ENCODE measurements at places on chromosomes 6 and 20.

DNA sequence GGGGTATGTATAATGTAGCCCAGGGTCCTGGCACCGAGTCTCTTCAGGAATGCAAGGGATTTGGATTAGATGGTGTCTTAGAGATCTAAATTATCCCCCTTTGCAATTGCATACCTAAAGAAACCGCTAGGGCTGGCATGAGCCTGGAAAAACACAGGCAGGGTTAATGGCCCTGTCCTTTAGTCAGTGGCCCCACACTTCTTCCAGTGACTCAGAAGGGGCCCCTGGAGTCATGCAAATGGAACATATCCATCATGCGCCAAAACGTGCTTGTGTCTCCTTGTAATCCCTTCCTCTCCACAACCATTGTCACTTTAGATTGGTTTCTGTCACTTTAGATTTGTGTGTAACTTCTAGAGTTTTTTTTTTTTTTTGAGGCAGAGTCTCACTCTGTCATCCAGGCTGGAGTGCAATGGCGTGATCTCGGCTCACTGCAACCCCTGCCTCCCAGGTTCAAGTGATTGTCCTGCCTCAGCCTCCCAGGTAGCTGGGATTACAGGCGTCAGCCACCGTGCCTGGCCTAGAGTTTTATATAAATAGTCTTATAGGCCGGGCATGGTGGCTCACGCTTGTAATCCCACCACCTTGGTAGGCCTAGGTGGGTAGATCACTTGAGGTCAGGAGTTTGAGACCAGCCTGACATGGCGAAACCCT, 8.7 kb upstream of the MYBL2 start:
- DNase-seq, result no peak

DNA sequence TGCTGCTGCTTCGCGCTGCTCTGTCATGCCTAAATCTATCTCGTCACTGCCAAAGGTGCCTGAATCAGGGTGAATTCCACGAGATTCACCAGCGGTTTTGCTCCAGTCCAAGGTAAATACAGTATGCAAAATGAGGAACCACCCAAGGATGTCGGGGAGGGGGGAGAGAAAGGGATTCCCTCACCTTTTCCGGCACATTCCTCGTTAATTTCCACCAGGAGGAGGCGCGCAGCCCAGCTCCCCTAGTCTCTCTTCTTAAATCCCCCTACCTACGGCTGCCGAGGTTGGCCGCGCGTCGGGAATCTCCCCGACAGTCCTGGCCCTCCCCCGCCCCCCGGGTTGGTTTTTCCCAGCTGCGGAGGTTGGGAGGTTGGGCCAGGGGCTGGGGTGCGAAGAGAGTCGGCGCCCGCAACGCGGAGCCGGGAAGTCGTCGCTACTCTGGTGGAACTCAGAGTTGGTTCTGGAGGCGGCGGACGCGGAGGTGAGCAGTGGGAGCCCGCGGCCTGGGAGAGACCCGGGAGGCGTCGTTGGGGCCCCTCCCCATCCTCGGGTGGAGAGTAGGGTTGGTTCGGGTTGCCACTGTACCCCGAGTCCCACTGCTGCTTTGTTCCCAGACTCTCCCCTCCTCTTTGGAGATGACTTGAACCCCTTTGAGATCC, at the start of gene TPBG:
TSS of gene TPBG (plus strand) at position 390 of the 659 bp plus-strand sequence. CDS start 1,145 bp downstream, outside the sequence.
- peak; percentile 85 for DNase-seq

DNA sequence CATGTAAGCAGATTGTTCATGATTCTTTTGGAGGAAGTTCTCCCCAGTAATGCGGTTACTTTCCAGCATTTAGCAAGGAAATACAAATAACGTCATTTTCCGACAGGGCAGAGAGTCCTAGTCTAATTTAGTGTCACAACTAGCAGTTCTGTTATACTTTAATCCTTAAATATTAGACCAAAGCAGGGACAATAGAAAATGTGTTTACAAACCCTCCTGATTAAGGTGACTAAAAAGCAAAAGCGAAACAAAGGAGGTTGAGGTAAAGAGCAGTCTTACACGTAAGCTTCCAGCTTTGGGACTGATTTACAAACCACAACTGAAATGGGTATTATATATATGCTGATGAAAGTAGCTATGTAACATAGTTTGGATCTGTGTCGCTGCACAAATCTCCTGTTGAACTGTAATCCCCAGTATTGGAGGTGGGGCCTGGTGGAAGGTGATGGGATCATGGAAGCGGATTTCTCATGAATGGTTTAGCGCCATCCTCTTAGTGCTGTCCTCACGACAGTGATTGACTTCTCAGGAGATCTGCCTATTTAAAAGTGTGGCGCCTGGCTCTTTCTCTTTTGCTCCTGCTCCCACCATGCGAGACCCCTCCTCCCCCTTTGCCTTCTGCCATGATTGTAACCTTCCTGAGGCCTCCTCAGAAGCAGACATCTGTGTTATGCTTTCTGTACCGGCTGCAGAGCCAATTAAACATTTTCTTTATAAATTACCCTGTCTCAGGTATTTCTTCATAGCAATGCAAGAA, 81.9 kb downstream of the PLCB1 start:
- peak; percentile 25 for DNase-seq

DNA sequence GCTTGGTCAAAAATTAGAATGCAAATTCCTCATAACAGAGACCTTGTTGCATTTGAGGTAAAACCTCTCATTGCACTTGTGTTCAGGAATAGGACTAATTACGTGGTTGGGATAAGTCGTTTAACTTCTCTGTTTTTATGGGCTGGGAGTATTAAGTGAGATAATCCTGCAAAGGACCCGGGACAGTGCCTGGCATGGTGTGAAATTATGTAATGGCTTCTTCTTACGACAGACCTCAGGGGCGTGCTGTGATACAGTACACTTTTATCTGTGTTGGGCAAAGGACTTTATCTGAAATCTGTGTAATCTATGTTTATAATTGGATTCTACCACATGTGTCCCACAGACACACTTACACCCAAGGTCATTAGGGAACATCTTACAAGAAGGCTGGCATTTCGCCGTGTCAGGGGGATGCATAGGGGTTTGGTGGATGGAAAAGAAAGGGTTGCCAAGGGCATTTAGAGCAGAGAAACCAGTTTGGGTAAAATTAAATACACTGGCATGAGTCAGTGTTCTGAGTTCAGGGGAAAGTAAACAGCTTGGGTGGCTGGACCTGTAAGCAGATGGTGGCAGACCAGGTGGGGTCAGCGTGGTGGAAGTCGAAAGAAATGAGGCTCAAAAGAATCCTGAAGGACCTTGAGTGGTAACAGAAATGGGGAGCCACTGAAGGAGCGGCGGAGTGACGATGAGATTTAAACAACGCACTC, 17.2 kb upstream of the RTF2 start:
- DNase-seq, result no peak

DNA sequence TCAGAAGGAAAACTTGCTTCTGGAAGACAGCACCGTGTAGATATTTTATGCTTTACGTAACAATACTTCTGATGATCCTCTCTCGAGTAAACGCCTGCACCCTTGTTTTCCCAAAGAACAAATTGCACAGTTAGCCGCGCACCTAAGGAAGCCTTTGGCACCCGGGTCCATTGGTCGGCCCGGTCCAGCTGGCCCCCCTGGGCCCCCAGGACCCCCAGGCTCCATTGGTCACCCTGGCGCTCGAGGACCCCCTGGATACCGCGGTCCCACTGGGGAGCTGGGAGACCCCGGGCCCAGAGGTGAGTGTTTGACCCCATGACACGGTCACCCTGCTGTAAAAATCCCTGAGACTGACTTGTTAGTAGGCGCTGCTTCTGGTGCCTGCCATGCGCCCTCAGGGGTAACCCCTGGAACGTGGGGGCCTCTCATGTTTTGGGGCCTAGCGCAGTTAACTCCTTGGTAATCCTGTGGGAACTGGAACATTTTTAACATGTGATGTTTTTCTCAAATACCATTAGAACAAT, 20.2 kb downstream of the COL9A3 start:
- DNase-seq, result no peak

DNA sequence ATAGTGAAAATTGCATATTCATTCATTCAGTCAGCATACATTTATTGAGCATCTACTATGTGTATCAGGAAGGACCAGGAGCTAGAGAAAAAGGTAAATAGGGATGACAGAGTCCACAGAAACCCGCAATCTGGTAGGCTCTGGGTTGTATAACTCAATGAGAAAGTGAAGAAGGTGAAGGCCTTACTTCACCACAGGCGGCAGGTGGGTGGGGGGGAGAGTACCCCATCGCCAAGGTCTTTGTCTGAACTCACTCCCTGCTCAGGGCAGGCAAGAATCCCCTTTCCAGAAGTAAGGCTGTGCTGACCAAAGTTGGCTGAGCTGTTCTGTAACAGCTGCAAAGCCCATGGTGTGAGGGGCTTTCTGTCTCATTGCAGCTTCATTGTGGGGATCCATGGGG, 81.3 kb downstream of the CDH26 start:
- DNase-seq, result no peak

GRCh38 chr6:151060766-151061531, 178.8 kb upstream of the AKAP12 start:
- no peak for DNase-seq

GRCh38 chr6:28207510-28208110, 17.5 kb upstream of the ZSCAN9 start:
- DNase-seq, result peak; percentile 42

- DNase-seq, result peak; percentile 27
These were observed 484.0 kb downstream of the UTRN start for GRCh38 chr6:144769142-144769541.

DNA sequence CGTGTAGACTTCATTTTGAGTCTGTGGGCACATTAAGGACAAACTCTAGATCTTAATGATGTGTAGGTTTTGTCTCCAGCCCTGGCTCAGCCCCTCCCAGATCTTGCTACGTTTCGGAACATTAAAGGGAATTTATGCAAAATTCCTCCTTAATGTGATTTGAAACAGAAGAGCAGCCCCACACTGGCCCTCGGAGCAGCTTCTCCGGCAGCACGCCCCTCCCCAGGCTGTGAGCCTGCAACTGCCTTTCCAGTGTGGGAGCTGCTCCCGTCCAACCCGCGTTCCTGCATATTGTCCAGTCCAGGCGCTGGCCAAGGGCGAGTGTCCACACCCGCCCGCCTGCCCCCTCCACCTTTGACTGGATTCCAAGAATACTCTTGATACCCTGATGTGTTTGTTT, 257.2 kb downstream of the TAF4 start:
- no peak for DNase-seq

DNA sequence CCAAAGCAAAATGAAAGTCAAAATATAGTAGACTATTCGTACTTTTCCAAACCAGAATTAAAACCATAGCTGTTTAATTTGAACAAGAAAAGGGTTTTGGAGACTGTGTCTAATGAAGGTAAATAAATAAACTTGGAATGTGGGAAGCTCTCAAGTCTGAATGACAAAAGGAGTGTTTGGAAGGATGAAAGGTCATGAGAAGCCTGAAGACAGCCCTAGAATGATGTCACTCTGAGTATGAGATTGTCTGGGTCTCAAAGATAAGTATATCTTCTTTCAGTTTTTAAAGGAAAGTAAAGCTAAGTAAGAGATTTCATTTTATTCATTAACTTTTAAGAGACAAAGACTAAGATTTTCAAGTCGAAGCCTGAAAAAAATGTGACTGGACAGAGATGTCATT, 72.9 kb downstream of the RFX6 start:
- DNase-seq, result no peak

GRCh38 chr6:31870385-31870921, 7.8 kb upstream of the NEU1 start:
- DNase-seq, result no peak

DNA sequence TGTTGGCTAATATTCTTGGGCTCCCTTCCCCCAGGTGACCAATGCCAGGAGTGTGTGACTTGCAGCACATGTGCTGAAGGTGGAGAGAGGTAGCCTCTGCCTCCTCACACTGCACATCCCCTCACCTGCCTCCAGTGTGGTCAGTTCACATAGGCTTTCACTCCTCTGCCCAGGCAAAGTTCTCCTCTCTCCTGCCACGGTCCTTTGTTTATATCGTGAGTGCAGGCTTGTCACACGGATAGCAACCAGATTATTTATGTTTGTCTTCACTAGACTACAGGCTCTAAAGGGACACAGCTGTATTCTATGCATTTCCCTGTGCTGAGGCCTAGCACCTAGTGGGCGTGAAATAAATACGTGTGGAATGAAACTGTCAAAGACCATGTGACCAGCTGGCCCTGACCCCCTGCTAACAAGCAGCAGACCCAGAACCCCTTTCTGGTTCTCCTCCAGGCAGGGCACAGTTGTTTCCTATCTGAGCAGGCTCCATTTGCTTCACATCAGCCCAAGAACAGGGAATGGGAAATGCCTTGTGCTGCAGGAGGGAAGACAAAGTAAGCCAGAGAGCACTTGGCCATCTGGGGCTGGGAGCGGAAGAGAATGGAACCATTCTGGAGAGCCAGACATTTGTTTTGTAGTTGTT, 42.3 kb downstream of the UNC5CL start:
- DNase-seq, result no peak

DNA sequence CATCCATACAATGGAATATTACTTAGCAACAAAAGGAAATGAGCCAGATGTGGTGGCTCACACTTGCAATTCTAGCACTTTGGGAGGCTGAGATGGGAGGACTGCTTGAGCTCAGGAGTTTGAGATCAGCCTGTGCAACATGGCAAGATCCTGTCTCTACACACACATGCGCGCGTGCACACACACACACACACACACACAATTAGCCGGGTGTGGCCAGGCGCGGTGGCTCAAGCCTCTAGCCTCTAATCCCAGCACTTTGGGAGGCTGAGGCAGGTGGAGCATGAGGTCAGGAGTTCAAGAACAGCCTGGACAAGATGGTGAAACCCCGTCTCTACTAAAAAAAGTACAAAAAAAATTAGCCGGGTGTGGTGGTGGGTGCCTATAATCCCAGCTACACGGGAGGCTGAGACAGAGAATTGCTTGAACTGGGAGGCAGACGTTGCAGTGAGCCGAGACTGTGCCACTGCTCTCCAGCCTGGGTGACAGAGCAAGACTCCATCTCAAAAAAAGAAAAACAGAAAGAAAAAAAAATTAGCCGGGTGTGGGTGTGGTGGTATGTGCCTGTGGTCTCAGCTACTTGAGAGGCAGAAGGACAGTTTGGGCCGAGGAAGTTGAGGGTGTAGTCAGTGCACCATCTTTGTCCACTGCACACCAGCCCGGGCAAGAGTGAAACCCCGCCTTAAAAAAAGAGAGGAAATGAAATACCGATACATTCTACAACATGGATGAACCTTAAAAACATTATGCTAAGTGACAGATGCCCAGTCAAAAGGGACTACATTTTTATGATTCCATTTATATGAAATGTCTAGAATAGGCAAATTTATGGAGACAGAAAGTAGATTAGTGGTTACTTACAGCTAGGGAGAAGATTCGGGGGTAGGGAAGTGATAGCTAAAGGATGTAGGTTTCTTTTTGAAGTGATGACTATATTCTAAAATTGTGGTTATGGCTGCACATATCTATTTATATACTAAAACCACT, 52.5 kb downstream of the RBL1 start:
- no peak for DNase-seq

- DNase-seq, result no peak
These were observed 135.5 kb downstream of the CDKAL1 start for GRCh38 chr6:20669571-20670314.

- DNase-seq, result no peak
These were observed 4.8 kb downstream of the DPPA5 start for GRCh38 chr6:73349311-73349710.

GRCh38 chr20:46190478-46191167, 72.5 kb downstream of the CD40 start:
- peak; percentile 70 for DNase-seq

GRCh38 chr20:32894026-32894483, 35.3 kb downstream of the EFCAB8 start:
- no peak for DNase-seq

- DNase-seq, result no peak
These were observed 77.7 kb upstream of the ZNF217 start for GRCh38 chr20:53671370-53671769.

GRCh38 chr20:47719211-47719610, 66.1 kb downstream of the SULF2 start:
- no peak for DNase-seq

- DNase-seq, result no peak
These were observed 128.7 kb upstream of the MLIP start for GRCh38 chr6:53982366-53983050.

All from brain (organoid and tissue), 16 donors.